ENCODE measurements at places on chromosomes 1 and 21.
A peak's percentile ranks its signal among the peaks of the same experiment; 100 is the strongest.

- no peak for DNase-seq
Measured at GRCh38 chr1:228037401-228038386, 30.9 kb downstream of the WNT3A start.

DNA sequence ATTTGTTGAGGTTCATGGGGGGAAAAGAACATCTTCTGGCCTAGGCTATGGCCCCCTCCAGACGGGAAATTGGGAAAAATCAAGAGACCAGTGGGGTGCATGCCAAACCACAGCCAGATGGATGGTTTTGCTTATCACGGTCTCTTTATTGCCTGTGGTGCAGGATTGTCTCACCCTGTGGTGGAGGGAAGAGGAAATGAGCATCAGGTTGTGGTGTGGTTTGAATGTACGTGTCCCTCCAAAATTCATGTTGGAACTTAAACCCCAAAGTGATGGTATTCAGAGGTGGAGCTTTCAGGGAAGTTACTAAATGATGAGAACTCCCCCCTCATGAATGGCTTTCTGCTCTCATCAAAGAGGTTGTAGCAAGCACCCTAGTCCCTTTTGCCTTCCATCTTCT is 525.7 kb downstream of the NPHP4 start:
- no peak for DNase-seq

GRCh38 chr1:200310824-200311223 is 99.0 kb downstream of the ZNF281 start:
- no peak for DNase-seq

GRCh38 chr1:25255706-25256577 is 8.7 kb upstream of the RSRP1 start:
- no peak for DNase-seq

DNA sequence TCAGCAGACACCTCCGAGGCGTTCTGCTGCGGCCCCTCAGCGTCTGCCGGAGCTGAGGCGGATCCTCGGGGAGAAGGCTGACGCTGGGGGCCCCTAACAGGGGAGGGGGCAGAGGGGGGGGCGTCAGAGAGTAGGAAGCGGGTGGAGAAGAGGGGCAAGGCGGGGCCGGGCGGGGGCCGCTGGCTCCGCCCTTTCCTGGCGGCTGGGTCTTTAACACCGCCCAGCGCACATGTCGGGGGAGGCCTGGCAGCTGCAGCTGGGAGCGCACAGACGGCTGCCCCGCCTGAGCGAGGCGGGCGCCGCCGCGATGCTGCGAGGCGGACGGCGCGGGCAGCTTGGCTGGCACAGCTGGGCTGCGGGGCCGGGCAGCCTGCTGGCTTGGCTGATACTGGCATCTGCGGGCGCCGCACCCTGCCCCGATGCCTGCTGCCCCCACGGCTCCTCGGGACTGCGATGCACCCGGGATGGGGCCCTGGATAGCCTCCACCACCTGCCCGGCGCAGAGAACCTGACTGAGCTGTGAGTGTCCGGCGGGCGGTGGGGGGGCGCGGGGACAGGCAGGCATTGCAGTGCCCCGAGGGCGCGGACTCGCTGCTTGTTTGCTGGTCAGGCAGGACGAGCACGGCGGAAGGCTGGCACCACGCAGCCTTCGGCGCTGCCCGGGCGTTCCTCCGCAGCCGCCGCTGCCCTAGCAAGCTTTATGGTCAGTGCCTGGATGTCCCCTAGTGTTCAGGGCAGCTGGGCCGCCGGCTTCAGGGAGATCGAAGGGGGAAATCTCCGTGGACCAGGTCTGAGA is at the start of gene NTRK1:
NTRK1 (plus strand) TSS at position 238 of the 796 bp plus-strand sequence; CDS start at position 308, 70 bp downstream.
- DNase-seq: no peak

- no peak for DNase-seq
Measured at GRCh38 chr1:94104127-94104684, 16.7 kb downstream of the ABCA4 start.

- peak; percentile 40 for DNase-seq
Measured at GRCh38 chr1:212752252-212752933, 39.2 kb downstream of the NSL1 start.
